GM23248 (cell line): ENCODE measurements at places on chromosomes 7 and 10. TPM values are rescaled to one million over a fixed set of nuclear protein-coding genes. Genes with fewer than 3 reads are reported as not detected.

DNA sequence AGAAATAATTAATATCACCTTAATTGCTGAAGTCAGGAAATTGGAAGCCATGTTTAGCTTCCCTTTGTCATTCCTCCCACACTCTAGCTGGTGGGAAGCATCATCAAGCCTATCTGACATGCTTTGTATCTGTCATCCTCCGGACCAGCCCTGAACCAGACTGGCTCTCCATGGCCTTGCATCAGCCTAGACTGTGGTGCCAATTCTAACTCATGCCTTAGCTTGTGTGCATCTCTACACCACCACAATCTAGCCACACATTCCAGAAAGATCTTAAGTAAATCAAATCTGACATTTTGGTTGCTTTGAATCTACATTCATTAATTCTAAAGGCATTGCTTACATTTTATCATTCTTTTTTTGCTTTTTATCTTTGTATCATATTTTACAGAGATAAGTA lies 196.4 kb upstream of the VSTM2A start:
- no peaks in the 10 kb centered on the region for H3K36me3 ChIP-seq
- no peak overlapping the region for H3K4me3 ChIP-seq
- H3K27me3 ChIP-seq = no peaks in the 10 kb centered on the region
- H3K27ac ChIP-seq = no peak overlapping the region
- DNase-seq = no peak

DNA sequence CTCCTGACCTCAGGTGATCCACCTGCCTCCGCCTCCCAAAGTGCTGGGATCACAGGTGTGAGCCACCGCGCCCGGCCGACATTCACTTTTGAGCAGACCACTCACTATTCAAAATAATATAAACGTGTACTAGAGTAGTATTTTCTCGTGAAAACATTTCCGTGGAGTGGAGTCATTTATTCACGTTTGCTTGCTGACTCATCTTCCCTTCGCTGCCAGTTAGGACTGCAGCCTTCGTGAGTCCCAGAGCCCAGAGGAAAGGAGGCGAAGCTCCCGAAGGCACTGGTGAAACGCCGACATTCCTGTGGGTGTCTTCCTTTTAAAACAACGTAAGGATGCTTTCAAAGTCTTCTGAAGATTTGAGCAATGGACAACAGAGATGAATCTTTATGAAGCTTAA lies 10.9 kb upstream of the INPP5A start:
- peaks cover 18% of the 10 kb centered on the region for H3K4me1 ChIP-seq
- H3K4me3 ChIP-seq = no peak overlapping the region
- DNase-seq = peak; percentile 97
- no peaks in the 10 kb centered on the region for H3K36me3 ChIP-seq
- H3K27ac ChIP-seq = peak overlapping the region; percentile 69

GRCh38 chr10:18608596-18608995 lies 42.8 kb downstream of the NSUN6 start:
- no peak for DNase-seq
- H3K36me3 ChIP-seq = no peaks in the 10 kb centered on the region
- H3K4me1 ChIP-seq = peaks cover 24% of the 10 kb centered on the region
- no peaks in the 10 kb centered on the region for H3K27me3 ChIP-seq
- no peak overlapping the region for H3K4me3 ChIP-seq
- H3K27ac ChIP-seq = no peak overlapping the region

DNA sequence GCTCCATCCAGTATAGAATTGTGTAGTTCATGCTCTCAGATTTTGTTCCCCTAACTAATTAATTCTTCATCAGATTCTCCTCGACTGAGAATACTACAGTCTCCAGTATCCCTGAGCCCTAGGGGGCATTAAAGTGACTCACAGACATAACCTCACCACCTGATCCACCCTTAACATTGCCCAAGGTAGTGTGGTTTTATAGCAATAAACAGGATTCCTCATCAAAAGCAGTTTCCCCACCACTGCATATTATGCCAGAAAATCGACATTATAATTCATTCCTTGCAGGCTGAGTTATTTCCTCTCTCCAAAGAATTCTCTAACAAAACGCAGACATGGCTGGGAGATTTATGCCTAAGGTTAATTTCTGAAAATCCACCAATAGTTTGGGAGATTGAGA lies 1402.5 kb upstream of the CELF2 start:
- H3K36me3 ChIP-seq = no peaks in the 10 kb centered on the region
- H3K27ac ChIP-seq = no peak overlapping the region
- H3K27me3 ChIP-seq = no peaks in the 10 kb centered on the region
- no peak overlapping the region for H3K4me3 ChIP-seq

- no peaks in the 10 kb centered on the region for H3K4me1 ChIP-seq
- H3K36me3 ChIP-seq = peaks cover 15% of the 10 kb centered on the region; the same call in 1 of the 2 replicates
- no peak overlapping the region for H3K27ac ChIP-seq
- no peak overlapping the region for H3K4me3 ChIP-seq
- no peak for DNase-seq
Observed at GRCh38 chr10:1116051-1116450, 59.9 kb downstream of the WDR37 start.

- peak; percentile 47 for DNase-seq
- no peak overlapping the region for H3K4me3 ChIP-seq
- 0 out of 2 replicates have a peak, but pooled peaks cover 5% of the 10 kb centered on the region for H3K27me3 ChIP-seq
- H3K27ac ChIP-seq = no peak overlapping the region
- H3K4me1 ChIP-seq = no peaks in the 10 kb centered on the region
Observed at GRCh38 chr7:97043281-97043680, 18.6 kb upstream of the DLX5 start.

DNA sequence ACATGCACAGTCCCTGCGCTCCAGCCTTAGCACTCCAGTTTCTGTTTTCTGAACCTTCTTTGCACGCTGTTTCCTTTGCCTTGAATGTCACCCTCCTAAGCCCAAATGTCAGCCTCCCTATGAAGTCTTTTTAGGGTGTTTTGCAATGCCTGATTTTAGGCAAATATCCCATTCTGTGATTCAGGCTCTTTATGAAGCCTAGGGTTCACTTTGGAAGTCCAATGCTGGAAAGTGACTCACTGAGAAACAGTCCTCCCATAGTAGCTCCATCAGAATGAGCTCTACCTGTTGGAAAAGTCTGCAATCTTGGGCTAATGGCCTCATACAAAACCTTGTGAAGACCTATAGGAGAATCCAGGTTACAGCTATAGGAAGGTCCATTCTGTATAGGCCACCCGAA lies 5.3 kb downstream of the LAMB4 start:
- no peaks in the 10 kb centered on the region for H3K36me3 ChIP-seq
- no peak overlapping the region for H3K4me3 ChIP-seq
- H3K27me3 ChIP-seq = no peaks in the 10 kb centered on the region
- no peak overlapping the region for H3K27ac ChIP-seq

GRCh38 chr7:22565315-22565811 lies 65.4 kb upstream of the STEAP1B start:
- 0 out of 2 replicates have a peak overlapping the region, but pooled peaks have one; percentile 29 for H3K4me3 ChIP-seq
- H3K36me3 ChIP-seq = no peaks in the 10 kb centered on the region
- peak; percentile 83 for DNase-seq
- peaks cover 57% of the 10 kb centered on the region for H3K4me1 ChIP-seq
- H3K27me3 ChIP-seq = no peaks in the 10 kb centered on the region

- no peaks in the 10 kb centered on the region for H3K36me3 ChIP-seq
- H3K4me3 ChIP-seq = no peak overlapping the region
- H3K27me3 ChIP-seq = no peaks in the 10 kb centered on the region
- no peak overlapping the region for H3K27ac ChIP-seq
- no peak for DNase-seq
Observed at GRCh38 chr7:151672716-151673115, 153.0 kb upstream of the RHEB start.

DNA sequence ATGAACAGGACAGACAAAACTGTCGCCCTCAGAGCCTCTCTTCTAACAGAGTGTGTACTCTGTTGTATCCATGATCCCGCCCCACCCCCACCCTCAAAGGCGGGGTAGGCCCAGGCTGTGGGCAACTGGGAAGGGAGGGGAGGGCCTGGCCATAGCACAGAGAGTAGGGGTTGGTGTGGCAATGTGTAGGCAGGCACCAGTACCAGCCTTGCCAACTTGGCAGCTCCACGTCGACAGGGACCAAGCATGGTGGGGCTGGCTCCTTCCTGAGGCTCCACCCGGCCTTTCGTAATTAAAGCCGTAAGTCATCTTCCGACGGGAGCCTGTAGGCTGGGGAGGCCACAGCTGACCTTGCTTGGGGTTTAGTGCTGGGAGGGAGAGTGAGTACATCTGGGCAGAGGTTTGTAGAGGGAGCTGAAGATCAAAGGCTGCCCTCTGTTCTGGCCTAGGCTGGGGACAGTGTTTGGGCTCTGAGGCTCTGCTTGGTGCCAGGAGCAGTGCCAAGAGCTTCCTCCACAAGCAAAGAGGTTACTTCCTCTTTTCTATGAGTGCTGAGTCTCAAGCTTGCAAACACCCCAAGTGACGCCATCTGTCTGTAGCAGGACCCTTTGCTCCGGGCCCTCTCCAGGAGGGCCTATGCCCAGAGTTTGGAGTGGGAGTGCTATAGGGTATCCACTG lies 121.6 kb downstream of the C10orf105 start:
- H3K36me3 ChIP-seq = no peaks in the 10 kb centered on the region
- H3K27ac ChIP-seq = peak overlapping the region; percentile 3; the same call in 1 of the 2 replicates
- peaks cover 23% of the 10 kb centered on the region for H3K4me1 ChIP-seq
- no peak overlapping the region for H3K4me3 ChIP-seq

- DNase-seq = no peak
- H3K27ac ChIP-seq = no peak overlapping the region
- H3K36me3 ChIP-seq = no peaks in the 10 kb centered on the region
- H3K27me3 ChIP-seq = no peaks in the 10 kb centered on the region
Observed at GRCh38 chr7:142602756-142603155, 146.5 kb upstream of the PRSS1 start.

DNA sequence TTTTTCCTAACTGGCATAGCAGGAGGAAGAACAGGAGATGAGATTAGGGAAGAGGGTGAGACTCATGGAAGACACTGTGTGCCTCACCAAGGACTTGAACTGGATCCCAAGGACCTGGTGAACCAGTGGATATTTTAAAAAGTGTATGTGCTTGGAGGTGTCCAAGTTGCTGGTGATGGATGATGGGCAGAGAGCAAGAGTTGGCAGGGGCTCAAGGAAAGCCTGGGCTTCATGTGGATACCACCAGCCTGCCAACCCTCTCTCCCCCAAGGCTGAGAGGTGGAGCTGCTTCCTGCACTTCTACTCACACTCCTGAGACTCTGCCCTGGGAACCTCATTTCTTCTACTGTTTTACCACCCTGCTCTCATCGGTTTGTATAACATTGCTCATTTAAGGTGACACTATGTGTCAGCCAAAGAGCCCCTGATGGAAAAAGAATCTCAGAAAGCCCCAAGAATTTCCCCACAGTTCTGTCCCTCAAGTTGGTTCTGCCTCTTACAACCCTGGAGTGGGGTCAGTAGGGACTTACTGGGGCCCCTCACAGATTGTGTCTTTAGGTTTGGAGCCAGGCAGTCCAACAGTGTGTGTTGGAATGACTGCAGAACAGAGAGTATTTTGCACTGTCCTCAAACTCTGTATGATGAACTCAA lies 56.2 kb upstream of the PDCD4 start:
- no peak overlapping the region for H3K27ac ChIP-seq
- DNase-seq = no peak
- no peaks in the 10 kb centered on the region for H3K36me3 ChIP-seq

DNA sequence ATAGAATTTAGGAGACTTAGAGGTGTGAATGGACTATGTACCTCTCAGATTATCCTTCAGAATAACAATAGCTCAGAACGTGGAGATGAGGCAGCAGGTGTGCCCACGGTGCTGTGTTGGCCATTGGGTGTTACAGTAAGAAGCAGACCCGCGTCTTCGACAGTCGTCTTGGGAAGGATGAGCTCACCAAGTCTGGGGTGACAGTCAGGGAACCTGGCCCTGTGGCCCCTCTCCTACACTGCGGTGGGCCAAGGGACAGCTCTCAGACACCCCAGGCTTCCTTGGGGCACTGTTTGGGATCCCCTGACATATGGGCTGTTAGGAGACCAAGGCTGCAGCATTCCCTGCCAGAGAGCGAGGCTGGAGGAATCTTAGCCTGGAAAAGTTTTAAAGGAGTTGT lies 88.5 kb downstream of the ACTR3B start:
- no peaks in the 10 kb centered on the region for H3K4me1 ChIP-seq
- no peak for DNase-seq
- H3K36me3 ChIP-seq = no peaks in the 10 kb centered on the region
- no peak overlapping the region for H3K27ac ChIP-seq
- H3K27me3 ChIP-seq = no peaks in the 10 kb centered on the region
- no peak overlapping the region for H3K4me3 ChIP-seq

- no peaks in the 10 kb centered on the region for H3K36me3 ChIP-seq
- H3K4me1 ChIP-seq = no peaks in the 10 kb centered on the region
- DNase-seq = no peak
- no peak overlapping the region for H3K27ac ChIP-seq
- H3K4me3 ChIP-seq = no peak overlapping the region
- no peaks in the 10 kb centered on the region for H3K27me3 ChIP-seq
Observed at GRCh38 chr10:86155054-86155921, 211.3 kb downstream of the GRID1 start.

DNA sequence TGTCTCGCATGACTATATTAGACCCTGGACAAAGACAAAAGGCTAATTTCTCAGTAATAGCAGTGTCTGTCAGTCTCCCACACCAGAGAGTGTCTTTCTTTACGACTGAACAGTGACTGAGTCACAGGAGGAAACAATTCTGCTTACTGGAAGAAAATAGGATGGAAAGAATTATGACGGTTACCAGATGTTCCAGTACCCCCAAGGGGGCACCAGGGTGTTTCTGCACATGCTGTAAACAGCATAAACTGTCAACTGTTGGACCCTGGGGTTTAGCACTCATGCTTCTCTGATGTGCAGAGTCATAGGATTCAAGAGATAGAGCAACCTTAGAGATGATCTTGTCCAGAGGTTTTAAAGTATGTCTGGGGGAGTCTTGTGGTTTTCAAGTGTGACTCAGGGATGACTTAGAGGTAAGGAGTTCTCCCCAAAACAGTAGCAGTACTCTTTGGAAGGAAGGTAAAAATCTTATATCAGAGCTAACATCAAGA lies 291.7 kb downstream of the THSD7A start:
- peak overlapping the region; percentile 9 for H3K27ac ChIP-seq
- H3K4me1 ChIP-seq = peaks cover 17% of the 10 kb centered on the region
- DNase-seq = peak; percentile 71
- no peaks in the 10 kb centered on the region for H3K27me3 ChIP-seq
- no peaks in the 10 kb centered on the region for H3K36me3 ChIP-seq

DNA sequence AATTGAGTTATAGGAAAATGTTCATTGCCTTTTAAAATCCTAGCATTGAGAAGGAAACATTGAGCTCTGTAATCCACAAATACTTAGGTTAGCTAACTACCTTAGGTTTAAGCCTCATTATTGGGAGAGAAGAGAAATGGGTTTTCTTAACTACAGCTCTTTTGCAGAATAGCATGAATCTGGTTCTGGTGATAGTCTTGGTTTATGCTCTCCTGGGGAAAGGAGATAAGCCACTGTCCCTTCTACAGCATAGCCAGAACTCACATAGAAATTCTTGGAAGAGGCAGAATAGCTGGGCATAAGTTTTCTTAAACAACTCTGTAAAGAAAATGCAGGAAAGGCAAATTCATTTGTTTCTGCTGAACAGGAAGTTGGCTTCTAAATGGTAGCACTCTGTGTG lies 378.6 kb upstream of the CHRM2 start:
- no peaks in the 10 kb centered on the region for H3K36me3 ChIP-seq
- H3K4me3 ChIP-seq = no peak overlapping the region
- H3K27ac ChIP-seq = no peak overlapping the region

- DNase-seq = no peak
- H3K27ac ChIP-seq = no peak overlapping the region
Observed at GRCh38 chr7:129789652-129790051, 163.1 kb downstream of the UBE2H start.

Gene ABCB1
- 0.11 TPM in 1 of 2 replicates, not detected in the other for total RNA-seq

Gene TACC2
- total RNA-seq = 4.3 and 5.8 TPM in 2 replicates

Gene NPSR1
- total RNA-seq = not detected in 2 replicates

Gene PDLIM1
- total RNA-seq = 16.3 and 32.0 TPM in 2 replicates

Gene CCDC6
- total RNA-seq = 20.5 and 23.2 TPM in 2 replicates

Gene AGR2
- not detected in 2 replicates for total RNA-seq

Gene PRPS1L1
- not detected in 2 replicates for total RNA-seq

Gene TRIM74
- not detected in 2 replicates for total RNA-seq

Gene GPNMB
- 38.2 and 48.8 TPM in 2 replicates for total RNA-seq

Gene NPY4R2
- total RNA-seq = not detected in 2 replicates

Gene GSTO2
- total RNA-seq = 1.1 and 8.7 TPM in 2 replicates
